T-helper 2 cell treated with Interferon-gamma antibody and Interleukin-4, amounts not matched to agents 5 μg/mL and 100 μg/mL, for 36 hours (primary cell): ENCODE measurements at places on chromosomes 7 and 10.

DNA sequence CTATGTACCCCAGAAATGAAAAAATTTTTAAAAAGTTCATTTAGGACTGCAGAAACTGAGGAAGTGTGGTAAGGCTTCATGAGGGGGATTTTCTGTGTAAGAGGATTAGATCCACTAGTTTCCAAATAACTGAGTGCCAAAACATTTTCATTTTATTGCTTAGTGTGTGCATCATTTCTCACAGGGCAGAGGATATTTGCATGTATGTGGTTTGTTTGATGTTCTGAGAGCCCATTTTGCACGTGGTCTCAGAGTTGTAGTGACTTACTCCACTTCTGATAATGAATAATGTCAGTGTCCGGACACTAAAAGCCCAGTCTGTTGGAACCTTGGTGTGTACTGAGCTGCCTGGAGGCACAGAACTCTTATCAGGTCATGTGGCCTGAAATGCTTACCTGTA, 299.9 kb downstream of the AUTS2 start:
- no peak for DNase-seq

DNA sequence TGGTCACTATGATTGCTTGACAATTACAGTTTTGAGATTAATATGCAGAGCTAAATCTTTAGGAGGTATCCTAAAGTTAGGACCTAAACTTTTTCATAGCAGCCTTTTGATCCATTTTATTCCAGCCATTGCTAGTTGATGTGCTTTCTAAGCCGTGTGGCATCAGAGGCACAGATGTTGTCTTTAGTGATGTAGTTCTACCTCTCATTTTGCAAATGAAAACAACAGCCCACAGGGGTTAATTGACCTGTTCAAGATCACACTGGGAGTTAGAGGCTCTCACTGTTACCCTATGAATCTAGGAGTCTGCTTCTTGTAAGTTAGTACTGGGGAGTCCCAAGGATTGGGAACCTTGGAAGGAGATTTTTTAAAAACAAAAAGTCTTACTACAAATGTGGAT, 10.6 kb downstream of the AUTS2 start:
- DNase-seq, result no peak

- no peak for DNase-seq
Measured at GRCh38 chr10:17981766-17982380, 30.2 kb downstream of the SLC39A12 start.

- no peak for DNase-seq
Measured at GRCh38 chr10:95556994-95557767, 4.0 kb downstream of the SORBS1 start.

GRCh38 chr10:28180654-28181053, 122.2 kb downstream of the MPP7 start:
- no peak for DNase-seq

GRCh38 chr10:80288849-80289248, 609 bp downstream of the MAT1A start:
- DNase-seq, result no peak

DNA sequence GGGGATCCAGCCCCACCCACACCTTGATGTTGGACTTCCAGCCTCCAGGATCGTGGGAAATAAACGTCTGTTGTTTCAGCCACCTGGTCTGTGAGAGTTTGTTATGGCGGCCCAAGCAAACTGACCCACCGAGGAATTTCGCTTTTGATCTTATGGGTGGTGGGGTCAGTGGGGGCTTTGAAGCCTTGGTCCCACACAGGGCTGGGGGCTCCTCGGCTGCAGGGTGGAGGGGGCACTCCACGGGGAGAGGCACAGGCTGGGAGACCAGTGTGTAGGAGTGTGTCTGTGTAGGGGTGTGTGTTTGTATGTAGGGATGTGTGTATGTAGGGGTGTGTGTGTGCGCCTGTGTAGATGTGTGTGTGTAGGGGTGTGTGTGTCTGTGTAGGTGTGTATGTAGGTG, 48.1 kb upstream of the PSMG3 start:
- no peak for DNase-seq
